ENCODE measurements at places on chromosomes 16 and 17.

DNA sequence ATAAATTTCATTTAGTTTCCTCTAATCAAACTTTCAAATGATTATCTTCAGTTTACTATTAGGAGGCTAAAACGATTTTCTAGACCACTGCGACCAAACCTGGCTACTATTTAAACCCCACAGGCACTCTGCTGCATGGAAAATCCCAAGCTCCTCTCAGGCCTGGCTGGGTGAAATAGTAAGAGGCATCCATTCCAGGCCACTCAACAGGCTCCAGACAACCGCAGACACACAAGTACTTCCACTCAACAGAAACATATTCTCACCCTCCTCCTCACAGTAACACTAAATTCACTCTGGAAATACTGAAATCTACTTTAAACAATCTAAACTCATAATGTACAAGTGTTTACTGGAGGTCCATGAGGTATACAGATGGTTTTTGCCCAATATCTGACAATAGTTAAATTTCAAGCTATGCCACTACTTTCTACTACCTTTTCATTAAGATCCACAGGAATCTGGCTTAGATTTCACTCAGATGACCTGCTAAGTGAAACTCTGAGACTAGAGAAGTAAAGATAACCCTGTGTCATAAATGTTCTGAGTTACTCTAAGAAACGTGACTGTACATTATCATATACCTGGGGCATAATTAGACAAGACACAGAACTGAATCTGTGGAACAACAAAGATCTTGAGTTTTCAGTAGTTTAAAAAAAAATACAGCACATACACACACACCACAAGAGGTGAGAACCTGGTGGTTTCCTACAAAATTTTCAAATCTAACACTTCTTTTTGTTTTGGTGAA is 10.4 kb downstream of the VPS53 start:
- DNase-seq: no peak

GRCh38 chr17:57699751-57700219 is 45.3 kb downstream of the CCDC182 start:
- no peak for DNase-seq

DNA sequence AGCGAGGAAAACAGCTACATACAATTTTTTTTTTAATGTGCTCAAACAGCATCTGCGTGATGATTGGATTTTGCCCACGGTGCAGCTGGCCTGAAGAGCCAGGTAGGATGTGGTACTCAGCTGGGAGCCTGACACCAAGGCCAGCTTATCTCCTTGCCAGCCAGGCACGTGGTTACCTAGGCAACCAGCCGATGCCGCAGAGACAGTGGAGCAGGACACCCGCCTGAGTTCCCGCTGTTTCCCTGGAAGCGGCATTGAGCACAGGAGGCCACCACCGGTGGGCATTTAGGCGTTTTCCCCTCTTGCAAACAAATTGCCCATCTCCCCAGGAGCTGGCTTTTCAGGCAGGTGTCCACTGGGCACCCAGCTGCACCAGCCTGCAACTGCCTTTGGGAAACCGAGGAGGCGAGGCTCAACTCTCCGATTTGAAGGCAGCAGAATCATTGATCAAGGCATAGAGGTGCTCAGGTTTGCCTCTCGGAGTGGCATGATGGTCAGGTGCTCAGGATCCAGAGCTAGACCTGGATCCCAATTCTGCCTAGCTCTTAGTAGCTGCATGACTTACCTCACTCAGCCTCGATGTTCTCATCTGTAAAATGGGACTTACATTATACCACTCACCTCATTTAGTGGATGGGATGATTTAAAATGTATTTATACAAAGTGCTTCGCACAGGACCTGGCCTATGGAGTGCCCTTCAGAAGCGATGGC is 137.5 kb upstream of the PLCG2 start:
- no peak for DNase-seq

DNA sequence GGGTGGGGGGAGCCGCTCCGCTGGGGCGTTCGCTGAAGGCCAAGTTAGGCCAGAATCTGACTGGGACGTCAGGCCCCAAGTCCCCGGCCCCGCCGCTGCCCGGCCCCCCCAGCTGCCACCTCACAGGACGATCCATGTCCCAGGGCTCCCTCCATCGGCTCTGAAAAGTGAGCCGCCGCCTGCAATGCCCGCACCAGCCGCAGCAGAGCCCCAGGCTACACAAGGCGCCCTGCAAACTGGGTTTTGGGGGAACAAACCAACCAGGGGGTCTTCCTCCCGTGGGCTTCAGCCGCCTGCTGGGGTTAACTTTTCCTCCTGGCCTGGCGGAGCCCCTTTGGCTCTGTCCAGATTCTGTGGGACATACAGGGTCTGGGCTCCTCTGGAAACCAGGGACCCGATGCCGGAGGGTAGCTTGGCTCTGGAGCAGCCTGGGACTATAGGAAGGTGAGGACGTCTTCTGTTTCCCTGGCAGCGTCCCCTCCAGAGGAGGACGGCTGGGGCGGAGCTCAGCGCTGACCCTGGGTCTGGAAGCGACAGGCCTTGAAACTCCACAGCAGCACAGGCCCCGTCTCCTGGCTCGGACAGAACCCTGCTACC is 835 bp downstream of the NME4 start:
- DNase-seq: no peak

GRCh38 chr17:69588827-69589239 is 174.3 kb downstream of the MAP2K6 start:
- no peak for DNase-seq

DNA sequence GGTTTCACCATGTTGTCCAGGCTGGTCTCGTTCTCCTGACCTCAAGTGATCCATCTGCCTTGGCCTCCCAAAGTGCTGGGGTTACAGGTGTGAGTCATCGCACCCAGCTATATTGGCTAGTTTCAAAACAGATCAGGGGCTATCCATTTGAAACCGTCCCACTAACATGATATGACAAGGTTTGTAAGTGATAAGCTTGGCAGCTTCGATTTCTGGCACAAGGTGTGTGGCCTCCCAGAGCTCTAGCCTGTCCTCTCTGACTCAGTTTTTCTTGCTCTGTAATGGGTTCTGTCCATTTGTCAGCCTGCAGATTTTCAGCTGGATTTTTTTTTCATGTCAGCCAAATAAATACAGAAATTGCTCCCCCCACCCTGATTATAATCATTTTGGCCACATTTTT is 31.8 kb upstream of the TENT4B start:
- DNase-seq: peak; percentile 80

- no peak for DNase-seq
Observed at GRCh38 chr17:34445101-34445500, 82.1 kb upstream of the CCL1 start.

DNA sequence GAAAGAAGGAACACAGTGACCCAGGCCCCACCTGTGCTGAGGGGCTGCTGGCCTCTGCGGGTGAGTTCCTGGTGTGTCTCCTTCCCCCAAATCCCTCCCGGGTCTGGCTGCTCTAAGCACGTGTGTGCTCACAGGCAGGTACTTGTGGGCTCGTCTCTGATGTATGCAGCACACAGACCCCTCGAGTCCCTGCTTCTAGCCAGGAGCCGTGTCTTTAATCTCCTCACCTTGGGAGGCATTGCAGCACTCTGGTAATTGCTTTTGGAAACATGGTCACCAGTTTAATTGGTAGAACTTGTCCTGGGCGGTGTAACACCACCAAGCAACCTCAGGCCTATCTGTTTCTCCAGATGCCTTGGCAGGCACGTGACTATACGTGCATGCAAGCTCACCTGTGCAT is 8.8 kb upstream of the RPL38 start:
- DNase-seq: no peak

DNA sequence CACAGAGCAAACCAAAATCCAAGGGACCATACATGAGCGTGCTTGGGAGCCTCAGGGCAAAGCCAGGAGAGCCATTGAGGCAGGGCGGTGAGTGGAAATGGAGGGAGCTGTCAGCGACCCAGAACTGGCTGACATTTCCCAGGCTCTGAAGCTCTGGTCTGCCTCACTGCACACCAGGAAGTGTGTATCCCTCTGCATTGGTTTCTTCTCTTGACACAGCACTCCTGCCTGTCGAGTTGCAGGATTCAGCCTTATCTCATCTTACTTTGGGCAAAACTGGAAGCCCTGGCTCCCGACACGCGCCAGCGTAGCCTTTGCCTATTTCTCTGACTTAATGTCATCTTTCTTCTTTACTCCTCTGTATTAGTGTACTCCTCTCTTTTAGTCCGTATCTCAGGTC is 144.7 kb upstream of the HS3ST3A1 start:
- DNase-seq: no peak

- no peak for DNase-seq
Observed at GRCh38 chr17:15457723-15458094, 9.7 kb downstream of the CDRT4 start.
